CD4-positive, alpha-beta T cell treated with Interleukin-4 for 4 hours (primary cell): ENCODE measurements at places on chromosomes 6 and 20.

DNA sequence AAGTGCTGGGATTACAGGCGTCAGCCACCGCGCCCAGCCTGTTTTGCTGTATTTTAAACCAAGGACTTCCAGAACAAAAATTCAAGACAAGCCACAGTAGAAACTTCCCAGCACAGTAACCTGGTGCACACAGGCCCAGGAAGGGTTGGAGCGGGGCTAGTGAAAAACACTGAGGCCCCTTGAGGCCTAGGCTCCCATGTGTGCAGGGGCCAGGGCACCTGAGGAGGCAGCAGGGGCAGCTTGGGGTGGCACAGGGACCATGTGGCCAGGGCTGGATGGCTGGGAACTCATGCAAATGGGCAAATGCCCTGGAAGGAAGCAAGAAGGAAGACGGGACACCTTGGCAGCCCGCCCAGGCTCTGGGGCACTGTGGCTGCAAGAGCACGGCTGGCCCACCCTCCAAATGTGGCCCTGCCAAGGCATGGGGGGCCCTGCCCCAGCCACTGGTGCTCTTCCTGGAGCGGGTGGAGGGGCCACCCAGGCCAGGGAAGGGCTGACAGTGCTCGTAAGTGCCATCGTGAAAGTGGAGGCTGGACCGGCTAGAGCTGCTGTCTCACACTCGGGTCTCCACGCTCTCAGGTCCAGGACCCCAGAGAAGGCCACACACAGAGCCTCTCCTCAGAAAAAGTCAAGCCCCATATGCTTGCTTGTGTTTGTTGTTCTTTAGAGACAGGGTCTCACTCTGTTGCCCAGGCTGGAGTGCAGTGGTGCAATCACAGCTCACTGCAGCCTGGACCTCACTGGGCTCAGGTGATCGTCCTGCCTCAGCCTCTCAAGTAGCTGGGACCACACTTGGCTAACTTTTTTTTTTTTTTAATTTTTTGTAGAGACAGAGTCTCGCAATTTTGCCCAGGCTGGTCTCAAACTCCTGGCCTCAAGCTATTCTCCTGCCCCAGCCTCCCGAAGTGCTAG lies 10.3 kb downstream of the SLC2A4RG start:
- no peak for DNase-seq

DNA sequence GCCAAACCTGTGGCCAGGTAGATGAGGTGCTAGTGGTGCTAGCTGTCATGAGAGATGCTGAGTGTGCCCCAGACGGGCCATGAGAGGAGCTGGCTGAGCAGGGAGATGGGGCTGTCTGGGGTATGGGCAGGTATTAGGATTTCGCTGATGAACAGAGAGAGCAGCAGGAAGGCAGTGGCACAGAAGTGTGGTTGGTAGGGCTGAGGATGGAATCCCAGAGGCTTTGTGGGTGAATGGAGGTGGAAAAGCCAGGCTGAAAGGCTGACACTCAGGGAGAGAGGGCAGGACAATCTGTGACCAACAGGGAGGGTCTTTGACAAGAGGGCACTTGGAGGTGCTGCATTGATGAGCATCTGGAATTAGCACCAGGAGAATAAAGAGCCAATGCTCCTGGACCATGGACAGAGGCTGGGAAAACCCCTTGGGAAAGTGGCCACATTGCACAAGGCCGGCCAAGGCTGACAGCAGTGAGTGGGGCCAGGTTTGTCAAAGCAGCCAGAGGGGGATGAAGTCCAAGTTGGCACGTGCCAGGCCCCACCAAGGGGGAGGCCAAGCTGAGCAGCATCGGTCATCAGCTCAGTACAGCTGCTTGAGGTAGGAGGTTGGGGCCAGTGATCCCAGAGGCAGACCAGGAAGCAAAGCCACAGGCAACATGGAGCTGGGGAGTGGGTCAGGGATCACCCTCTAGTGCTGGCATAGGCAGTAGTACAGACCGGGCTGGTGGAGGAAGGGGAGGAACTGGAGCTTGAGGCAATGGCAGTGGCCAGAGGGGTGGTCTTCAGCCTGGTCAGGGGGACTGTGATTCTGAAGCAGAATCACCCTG lies 19.7 kb upstream of the SGK2 start:
- no peak for DNase-seq

- DNase-seq: no peak
Measured at GRCh38 chr20:55269913-55270312, 735.4 kb downstream of the CBLN4 start.

DNA sequence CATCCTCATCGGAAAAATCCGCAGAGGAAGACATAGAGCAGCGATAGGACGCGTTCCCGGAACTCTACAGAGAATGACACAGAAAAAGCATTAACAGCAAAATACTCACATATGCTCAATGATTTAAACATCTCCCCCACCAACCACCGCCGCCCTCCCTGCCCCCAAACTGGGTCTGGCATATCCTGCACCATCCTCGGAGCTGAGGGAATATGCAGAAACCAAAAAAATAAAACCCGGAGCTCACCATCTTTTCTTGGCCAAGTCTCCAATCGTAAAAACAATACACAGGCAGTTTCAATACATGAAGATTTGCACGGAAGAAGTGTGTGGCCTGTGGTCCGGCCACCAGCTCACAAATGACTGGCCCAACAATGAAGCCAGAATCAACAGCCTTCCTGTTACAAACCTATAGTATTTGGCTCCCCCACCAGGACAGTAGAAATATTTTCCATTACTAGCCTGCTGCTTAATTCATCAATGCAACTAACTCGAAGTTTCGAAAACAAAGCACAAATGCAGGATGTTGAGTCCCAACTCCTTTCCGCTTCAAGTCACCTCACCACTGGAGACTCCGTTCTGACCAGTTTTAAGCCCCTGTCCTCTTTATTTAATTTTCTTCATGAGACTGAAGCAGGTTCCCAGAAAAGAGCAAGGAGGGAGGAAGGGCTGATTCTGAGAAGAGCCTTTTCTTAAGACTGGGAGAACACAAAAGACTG lies 103.2 kb upstream of the BEND6 start:
- DNase-seq: peak; percentile 35

DNA sequence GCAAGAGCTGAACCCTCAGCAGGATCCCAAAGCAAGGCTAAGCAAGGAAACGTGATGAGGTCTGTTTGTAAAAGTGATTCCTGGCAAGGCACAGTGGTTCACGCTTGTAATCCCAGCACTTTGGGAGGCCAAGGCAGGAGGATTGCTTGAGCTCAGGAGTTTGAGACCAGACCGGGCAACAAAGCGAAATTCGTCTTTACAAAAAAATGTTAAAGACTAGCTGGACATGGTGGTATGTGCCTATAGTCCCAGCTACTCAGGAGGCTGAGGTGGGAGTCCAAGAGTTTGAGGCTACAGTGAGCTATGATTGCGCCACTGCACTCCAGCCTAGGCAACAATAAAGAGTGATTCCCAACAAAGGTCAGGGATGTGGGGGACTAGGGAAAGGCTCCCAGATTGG lies 4.1 kb upstream of the XKR7 start:
- no peak for DNase-seq

DNA sequence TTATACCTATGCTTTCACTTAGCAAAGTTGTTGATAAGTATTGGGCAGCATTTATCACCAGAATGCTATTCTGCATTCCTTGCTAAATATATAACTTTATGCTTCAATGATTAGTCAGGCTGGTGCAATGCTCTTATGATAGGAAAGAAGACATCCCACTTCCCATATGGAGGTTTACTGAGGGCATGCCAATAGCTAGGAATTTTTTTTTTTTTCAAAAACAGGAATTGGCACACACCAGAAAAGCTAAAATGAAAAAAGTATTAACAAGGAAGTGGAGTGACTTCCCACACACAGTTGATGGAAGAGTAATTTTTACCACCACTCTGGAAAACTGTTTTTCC lies 90.8 kb downstream of the FRK start:
- no peak for DNase-seq

- no peak for DNase-seq
Measured at GRCh38 chr6:108800427-108800864, 47.8 kb upstream of the ARMC2 start.

DNA sequence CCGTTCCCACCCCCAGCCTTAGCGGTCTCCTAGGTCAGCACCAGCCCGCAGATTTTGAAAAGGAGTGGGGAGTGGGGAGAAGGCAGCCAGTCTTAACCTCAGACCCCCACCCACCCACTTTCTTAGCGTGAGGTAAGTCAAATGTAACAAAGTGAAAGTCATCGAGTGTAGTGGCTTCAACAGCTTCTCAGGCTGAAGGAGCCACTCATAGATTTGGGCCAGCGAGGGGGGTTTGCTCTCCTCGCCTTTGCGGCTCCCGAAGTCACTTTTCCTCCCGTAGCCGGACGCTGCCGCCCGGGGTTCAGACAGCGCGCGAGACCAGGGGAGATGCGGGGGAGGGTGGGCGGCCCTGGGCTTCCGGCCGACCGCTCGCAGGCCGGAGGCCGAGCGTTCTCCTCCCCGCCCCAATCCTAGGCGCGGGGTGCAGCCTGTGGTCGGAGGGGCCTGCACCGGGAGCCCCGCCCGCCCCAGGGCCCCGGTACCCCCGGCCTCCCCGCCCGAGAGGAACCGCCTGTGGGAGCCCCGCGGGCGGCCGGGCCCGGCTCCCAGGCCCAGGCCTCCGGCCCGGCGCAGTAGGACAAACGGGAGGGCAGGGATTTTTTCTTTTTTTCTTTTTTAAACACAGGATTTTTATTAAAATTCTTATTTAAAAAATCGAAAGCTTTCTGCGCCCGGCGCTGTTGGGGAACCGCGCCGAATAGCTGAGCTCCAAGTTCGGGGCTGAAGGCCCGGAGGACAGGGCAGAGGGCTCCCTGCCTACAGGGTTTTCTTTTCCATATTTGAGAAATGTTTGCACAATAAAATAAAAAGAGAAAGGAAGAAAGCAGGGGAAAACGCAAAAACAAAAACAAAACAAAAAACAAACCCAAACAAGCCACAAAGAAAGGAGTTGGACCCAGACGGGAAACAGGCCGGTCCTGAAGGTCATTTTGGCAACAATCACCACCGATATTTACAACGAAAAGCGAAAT lies 3.2 kb downstream of the NKX2-2 start:
- no peak for DNase-seq

DNA sequence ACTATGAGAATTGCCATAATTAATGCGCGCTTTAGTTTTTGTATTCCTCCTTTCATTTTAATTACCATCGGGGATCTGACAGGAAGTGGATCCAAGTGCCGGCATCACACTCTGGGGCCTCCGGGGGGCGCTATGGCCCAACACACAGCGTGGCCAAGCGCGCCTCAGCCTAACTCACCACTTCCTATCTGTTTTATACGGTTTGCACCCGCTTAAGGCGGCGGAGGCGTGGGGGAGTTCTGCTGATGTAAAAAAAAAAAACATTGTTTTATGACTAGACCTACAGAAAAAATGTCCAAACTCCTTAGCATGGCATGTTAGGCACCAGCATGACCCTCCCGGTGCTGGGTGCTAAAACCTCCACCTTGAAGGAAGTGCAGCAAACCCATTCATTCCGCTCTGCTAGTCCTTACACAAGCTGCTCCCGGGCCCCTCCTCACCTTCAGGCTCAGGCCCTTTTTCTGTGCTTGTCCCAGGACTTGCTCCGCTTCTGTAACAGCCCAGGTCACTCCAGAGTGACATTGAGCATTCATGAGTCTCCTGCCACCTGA lies 4.5 kb upstream of the EBF4 start:
- DNase-seq: peak; percentile 74

GRCh38 chr6:116412270-116412669 lies 41.5 kb downstream of the DSE start:
- DNase-seq: no peak

GRCh38 chr6:150877928-150878327 lies 12.4 kb downstream of the MTHFD1L start:
- no peak for DNase-seq

GRCh38 chr20:34193051-34193450 lies 48.2 kb upstream of the ASIP start:
- no peak for DNase-seq

- DNase-seq: no peak
Measured at GRCh38 chr6:53032849-53033248, 32.4 kb upstream of the FBXO9 start.

DNA sequence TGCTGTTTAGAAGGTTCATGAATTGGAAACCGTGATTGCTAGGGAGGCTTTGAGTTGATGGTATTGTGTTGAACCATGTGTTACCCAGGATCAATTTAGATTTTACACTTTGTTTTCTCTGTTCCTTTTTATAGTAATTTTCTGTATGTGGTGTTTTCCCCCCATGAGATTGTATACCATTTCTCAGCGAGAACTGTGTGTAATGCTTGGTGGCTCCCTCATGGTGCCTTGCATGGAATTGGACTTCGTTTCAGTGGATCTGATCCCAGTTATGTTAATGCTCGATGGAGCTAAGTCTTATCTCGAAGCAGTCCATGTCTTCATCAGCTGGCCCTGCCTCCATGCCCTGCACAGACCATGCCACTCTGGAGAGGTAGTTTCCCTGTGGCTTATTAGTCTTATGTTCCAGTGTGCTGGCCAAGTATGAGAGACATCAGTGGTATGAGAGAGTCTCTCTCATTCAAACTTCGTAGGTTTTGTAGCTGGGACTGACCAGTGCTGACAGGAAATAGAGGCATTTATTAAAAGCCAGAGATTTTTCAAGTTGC lies 18.7 kb downstream of the PTPN1 start:
- DNase-seq: no peak

GRCh38 chr20:35009665-35010328 lies 54.1 kb downstream of the MYH7B start:
- no peak for DNase-seq

- no peak for DNase-seq
Measured at GRCh38 chr20:60352017-60352416, 393.8 kb downstream of the CDH26 start.

DNA sequence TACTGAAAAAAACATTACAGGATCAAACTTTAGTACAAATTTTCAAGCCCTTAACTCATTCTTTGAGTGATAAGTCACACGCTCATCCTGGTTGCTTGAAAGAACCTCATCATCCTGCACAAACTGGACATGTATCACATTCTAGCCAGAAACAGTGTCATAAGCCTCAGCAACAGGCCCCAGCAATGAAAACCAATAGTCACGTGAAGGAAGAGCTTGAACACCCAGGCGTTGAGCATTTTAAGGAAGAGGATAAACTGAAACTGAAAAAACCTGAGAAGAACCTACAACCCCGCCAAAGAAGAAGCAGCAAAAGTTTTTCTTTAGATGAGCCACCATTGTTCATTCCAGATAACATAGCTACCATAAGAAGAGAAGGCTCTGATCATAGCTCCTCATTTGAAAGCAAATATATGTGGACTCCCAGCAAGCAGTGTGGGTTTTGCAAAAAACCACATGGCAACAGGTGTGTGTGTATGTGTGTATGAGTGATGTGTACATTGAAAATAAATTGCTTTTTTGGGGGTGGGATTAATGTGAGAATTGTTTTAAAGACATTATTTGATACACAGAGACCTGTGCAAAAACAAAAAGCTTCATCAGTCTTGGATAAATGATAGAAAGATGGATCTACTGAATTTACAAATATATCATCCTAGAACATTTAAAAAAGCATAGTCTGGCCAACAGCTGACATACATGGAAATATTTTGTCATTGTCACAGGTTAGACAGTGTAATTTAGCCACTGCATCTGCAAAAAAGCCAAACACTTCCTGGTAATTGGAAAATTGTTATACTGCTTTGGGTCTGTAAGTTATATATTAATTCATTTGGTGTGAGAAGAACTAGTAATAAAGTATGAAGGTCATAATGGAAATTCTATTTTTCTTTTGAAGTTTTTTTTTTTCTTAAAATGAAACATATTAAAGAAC lies 50.1 kb downstream of the PHF3 start:
- DNase-seq: no peak

GRCh38 chr6:12125396-12125795 lies 113.3 kb downstream of the HIVEP1 start:
- no peak for DNase-seq
